ENCODE measurements at places on chromosomes 12 and 14.

DNA sequence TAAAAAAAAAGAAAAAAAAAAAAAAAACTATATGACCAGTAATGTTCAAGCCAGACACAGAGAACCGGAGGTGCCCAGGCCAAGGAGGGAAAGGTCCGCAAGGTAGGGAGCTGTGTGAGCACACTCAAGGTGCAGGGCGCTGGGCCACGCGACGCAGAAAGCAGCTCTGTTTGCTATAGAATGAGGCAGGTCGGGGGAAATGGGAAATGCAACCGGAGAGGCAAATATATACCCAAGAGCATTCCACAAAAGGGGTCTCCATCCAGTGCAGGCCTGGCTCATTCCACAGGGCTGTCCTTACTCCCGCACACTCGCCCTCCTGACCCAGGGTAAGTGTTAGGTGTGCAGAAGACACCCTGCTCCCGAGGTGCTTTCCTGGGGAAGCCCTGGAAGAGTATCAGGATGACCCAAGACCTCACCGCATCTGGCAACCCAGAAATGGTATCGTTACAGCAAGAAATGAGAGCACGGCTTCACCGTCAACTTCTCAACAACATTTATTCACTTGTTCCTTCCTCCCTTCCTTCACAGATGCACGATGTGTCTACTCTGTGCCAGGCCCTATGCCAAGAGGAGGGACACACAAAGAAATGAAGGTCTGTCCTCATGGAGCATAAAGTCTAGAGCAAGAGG lies 86.4 kb downstream of the BCL11B start:
- no peak for DNase-seq

- DNase-seq = no peak
Measured at GRCh38 chr14:64826845-64827244, 52.9 kb downstream of the SPTB start.

DNA sequence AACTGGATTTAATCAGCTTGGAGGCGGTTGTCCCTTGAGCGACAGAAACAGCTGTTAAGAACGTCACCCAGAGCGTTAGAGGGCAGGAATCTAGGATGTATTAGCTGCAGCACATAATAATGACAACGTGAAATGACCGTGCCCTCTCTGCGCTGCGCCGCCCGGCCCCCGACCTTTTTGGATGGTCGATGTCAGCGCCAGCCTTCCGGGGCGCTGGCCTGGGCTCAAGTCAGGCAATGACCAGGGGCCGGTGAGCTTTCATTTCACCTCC lies 427 bp upstream of the TMEM120B start:
- no peak for DNase-seq

- DNase-seq = no peak
Measured at GRCh38 chr12:112998987-112999767, 20.9 kb downstream of the OAS2 start.

- DNase-seq = no peak
Measured at GRCh38 chr14:47065326-47065725, 413.7 kb upstream of the RPL10L start.

- DNase-seq = no peak
Measured at GRCh38 chr12:105935981-105936380, 202.8 kb downstream of the NUAK1 start.

- no peak for DNase-seq
Measured at GRCh38 chr12:80811957-80812708, 95.4 kb downstream of the MYF5 start.

GRCh38 chr12:57868221-57868620 lies 21.7 kb upstream of the CTDSP2 start:
- DNase-seq = no peak

- no peak for DNase-seq
Measured at GRCh38 chr12:51721282-51721940, 127.1 kb downstream of the FIGNL2 start.

GRCh38 chr12:94716339-94716738 lies 66.0 kb upstream of the TMCC3 start:
- DNase-seq = no peak

DNA sequence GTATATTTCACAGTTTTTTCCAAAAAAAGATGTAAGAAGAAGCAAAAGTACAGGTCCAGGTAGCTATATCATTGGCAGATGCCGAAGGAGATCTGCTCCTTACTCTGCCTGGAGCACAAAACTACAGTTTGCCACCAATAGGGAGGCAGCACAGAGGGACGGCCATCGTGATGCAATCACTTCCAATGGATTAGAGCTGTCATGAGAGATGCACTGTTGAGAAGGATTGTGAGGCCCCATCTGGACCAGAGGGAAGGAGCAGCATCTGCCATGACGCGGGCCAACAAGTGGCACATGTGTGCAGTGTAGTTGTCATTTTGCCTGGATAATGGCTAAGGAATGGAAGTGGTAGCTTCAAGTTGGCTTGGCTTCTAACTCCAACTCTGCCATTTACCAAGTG lies 318.8 kb upstream of the FKBP4 start:
- no peak for DNase-seq

DNA sequence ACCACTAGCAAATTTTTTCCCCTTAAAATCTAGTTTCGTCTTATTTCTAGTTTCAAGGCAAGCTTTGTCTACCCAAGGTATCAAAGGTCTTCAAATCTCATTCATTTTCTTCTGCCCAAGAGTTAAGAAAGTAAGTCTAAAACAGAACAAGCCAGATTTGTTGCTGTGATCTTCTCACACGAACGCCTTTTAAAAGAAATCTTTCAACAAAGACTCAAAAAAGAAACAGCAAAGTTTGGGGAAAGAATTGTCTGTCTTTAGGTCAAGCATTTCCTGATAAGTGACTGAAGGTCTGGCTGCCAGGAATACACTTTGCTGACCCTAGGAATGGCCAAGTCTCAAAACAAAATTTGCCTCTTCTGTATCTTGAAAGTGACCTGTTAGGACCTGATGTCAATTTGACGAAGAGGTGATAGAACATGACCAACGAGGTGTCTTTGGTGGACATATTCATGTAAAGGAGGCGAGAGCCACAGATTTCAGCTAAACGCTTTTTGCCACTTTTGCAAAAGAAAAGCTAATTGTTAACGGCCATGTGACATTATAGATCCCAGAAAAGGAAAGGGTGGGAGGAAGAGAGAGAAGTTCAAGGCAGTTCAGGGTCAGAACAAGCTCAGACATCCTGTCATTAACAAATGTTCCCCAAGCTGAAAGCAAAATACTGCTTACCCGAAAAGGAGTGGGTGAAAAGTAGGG lies 1.7 kb downstream of the CDK17 start:
- DNase-seq = no peak

- no peak for DNase-seq
Measured at GRCh38 chr14:32072676-32073075, 4.4 kb upstream of the ARHGAP5 start.

- no peak for DNase-seq
Measured at GRCh38 chr12:57105011-57105753, 6.0 kb downstream of the STAT6 start.
